Stimulated activated CD4-positive, alpha-beta T cell treated with anti-CD3 and anti-CD28 coated beads, Interleukin-2, amount 100 ng/mL, for 48 hours (primary cell): ENCODE measurements at places on chromosomes 11 and 22.

- DNase-seq = no peak
Observed at GRCh38 chr11:104165014-104165413, 1.1 kb upstream of the PDGFD start.

DNA sequence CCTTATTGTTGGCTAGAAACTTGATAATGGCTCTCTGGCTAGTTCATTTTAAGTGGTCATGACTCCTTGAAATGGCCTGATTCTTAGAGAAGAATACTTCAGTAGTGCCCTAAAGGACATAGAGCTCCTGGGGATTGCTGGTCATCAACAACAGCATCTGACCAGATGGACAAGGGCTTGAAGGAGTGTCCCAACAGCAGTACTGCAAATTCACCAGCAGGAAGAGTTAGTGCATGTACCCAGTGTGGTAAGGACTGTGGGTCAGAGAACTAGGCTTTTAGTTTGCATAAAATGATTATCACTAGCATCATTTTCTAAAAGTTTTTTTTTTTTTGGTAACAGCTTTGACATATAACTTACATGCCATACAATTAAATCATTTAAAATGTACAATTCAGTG is 39.5 kb upstream of the CUL5 start:
- no peak for DNase-seq

DNA sequence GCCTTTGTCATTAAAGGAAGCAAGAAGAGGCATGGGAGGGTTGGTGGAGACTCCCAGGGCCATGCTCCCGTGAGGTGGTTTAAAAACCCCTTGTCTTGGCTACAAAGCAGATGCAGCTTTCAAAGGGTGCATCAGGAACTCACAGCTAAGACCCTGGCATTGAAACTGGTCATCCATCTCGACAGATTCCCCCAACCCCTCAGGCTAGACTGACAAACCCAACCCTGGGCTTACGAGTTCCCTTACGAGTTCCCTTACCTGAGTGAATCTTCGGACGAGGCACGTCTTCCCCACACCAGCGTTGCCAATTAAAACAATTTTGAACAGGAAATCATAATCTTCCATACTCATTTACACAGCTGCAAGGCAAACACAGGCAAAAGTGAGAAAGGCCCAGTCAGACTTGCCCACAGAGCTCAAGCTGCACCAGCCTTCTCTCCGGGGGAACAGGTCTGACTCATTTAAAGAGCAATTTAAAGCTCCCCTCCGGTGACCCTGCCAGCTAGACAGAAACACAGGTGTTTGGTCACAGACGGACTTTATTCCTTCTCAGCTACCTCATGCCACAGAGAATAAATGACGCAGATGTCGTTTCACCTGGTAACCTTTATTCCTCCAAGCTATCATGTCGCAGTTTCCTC is 74.6 kb downstream of the RAB30 start:
- DNase-seq = no peak

- no peak for DNase-seq
Observed at GRCh38 chr11:36057379-36058042, 113.6 kb downstream of the LDLRAD3 start.

DNA sequence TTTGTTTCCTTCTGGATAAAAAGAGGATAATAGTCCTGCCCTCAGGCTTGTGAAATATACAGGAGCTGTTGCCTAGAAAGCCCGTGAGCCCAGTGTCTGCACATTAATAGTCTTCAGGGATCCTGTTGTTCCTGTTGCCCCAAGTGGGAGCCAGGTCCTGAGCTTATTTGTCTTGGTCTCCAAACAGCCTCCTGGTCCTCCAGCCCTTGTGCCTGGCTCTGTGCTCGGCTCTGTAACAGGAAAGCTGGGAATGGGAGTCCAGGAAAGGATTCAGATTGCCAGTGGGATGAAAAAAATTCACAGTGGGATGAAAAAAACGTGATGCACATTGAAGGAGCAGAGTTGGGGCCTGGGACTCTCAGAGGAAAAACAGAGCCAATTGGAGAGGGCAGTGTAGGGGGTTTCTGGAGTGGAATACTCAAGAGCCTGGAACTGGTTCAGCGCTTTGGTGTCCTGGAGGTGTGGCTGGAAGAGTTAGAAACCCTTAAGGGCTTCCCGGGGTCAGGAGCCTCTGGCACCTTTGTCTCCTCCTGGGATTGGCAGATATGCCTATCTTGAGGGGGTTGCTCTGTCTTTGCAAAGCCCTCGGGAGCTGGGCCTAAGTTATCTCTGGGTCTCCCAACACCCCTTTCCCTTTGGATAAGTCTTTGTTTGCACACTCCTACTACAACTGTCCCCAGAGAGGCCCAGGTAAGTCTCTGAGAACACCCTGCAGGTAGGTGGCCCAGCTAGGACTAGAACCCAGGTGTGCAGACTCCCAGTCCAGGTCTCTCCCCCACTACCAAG is 2.3 kb upstream of the INPPL1 start:
- DNase-seq = no peak

DNA sequence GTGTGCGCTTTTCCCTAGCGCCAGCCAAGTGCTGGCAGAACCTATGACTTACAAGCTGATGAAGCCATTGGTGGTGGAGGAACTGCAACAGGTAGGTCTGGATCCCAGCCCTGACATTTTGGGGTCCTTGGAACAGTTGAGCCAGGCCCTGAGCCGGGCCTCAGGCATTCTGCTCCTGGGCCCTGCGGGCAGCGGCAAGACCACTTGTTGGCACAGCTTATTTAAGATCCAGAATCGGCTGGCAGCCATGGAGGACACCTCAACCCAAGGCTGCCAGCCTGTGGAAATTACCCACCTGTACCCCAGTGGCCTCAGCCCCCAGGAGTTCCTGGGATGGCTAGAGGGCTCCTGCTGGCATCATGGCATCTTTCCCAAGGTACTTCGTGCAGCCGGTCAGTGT is 49.7 kb downstream of the DNHD1 start:
- DNase-seq = no peak

DNA sequence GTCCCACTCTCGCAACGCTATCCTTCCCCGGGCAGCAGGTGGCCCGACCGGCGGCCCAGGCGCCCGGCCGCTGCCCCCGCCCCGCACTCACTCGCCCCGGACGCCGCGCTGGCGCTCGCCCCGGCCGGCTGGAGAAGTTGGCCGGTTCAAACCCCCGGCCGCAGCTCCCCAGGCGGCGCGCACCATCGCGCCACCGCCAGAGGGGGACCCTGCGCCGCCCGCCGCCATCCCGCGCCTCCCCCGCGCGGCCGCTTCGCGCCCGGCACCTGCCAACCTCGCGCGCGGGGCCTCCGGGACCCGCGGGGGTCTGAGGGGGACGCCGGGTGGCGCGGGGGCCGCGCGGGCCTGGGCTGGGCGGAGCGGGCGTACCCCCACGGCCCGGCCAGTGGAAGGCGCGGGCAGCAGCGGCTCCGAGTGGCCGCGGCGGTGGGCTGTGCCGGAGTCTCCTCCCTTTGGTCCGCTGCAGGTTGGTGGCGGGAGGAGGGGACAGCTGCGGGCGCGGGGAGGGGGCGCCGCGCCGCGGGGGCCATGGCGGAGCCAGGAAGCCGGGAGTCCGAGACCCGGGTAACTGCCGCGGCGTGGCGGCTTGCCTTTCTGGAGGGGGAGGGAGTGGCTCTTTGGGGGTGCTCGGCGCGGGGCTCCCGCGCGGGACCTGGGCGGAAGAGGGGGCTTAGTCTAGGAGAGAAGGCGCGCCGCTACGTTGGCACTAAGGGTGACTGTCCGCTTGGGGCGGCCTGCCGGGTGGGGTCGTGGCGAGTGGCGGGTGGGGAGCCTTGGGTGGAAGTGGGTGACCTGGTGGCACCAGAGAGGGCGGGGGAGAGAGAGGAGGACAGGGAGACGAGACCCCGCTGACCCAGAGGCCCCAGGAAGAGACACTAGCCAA is at the start of the genes MPST and TST:
MPST (plus strand) TSS at position 434 of the 883 bp plus-strand sequence; CDS start at position 529, 95 bp downstream.
TST (minus strand) TSS at position 139 of the 883 bp plus-strand sequence. CDS start 715 bp downstream, outside the sequence.
- peak; percentile 19 for DNase-seq

GRCh38 chr22:20763630-20764470 is 10.1 kb upstream of the SERPIND1 start:
- no peak for DNase-seq

DNA sequence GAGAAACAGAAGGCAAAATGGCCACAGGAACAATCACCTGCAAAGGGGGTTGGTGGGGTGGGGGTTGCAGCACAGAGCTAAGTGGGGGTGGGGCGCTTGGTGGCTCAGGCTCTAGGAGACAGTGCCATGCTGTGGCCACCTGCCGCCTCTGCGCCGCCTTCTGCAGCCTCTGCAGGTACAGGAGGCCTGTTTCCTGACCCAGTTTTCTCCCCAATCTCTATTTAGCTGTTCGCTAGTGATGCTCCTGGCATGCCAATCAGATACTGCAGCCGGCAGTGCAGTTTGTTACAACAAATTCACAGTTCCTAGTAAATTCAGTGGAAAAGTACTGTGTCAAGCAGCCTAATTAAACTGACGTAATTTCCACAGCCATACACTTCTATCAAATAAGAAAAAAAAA is 106.4 kb downstream of the SERGEF start:
- DNase-seq = no peak
